ENCODE measurements at places on chromosomes 2 and 18. TPM values are rescaled to one million over a fixed set of nuclear protein-coding genes. Genes with fewer than 3 reads are reported as not detected.

Gene CFAP65
- total RNA-seq, result 0.05 TPM

- no peak overlapping the region for H3K27ac ChIP-seq
- H3K36me3 ChIP-seq, result no peaks in the 10 kb centered on the region
- DNase-seq, result no peak
- H3K27me3 ChIP-seq, result no peaks in the 10 kb centered on the region
- H3K4me3 ChIP-seq, result no peak overlapping the region
These were observed 50.8 kb upstream of the CWC22 start for GRCh38 chr2:180057706-180058412.

Gene TEKT4
- total RNA-seq, result not detected

DNA sequence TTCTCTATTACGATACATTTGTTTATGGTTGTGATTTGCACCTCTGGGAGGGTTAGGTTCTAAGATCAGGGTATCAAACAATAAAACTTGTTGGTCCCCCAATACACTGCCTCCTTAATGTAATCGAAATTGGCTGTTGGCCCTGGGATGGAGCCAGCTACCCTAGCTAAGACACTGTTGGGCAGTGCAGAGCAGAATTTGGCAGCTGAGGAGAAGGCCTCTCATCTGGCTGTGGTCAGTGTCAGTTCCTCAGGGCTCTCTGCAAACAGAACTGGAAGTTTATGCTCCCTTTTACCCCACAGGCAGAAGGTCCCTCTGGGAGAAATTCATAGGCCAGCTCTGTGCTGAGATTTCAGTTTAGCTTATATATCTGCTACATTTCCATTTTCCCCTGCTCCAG lies 8.6 kb upstream of the HAAO start:
- H3K4me3 ChIP-seq, result no peak overlapping the region
- no peaks in the 10 kb centered on the region for H3K27me3 ChIP-seq
- DNase-seq, result no peak
- no peak overlapping the region for H3K27ac ChIP-seq
- H3K36me3 ChIP-seq, result no peaks in the 10 kb centered on the region

DNA sequence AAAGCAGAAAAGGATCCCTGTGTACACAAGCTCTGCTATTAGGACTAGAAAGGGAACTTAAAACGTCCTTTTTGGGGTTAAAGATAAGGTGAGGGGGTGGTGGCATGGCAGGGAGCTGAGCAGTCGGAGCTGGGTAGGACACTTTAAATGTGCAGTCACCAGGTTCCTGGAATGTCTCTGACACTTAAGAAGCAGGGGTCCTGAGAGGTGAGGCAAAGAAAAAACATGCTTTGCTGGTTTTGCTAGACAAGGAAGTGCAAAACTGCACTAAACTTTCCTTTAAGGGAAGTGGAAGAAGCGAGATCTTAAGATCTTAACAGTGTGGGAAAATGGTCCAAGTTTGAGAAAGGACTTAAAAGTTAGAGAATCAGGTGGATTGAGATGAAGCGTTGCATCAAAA lies 99.5 kb upstream of the MAP3K20 start:
- H3K27ac ChIP-seq, result no peak overlapping the region
- no peaks in the 10 kb centered on the region for H3K27me3 ChIP-seq
- DNase-seq, result no peak
- no peak overlapping the region for H3K4me3 ChIP-seq

Gene INHA
- total RNA-seq, result not detected

GRCh38 chr2:182728014-182728413 lies 12.0 kb downstream of the DNAJC10 start:
- no peaks in the 10 kb centered on the region for H3K36me3 ChIP-seq
- DNase-seq, result no peak
- H3K27ac ChIP-seq, result no peak overlapping the region
- H3K4me1 ChIP-seq, result no peaks in the 10 kb centered on the region

Gene MTX2
- total RNA-seq, result 34.9 TPM

Gene XDH
- total RNA-seq, result 18.4 TPM

- no peaks in the 10 kb centered on the region for H3K36me3 ChIP-seq
- DNase-seq, result no peak
- no peak overlapping the region for H3K4me3 ChIP-seq
- H3K27ac ChIP-seq, result no peak overlapping the region
- H3K27me3 ChIP-seq, result no peaks in the 10 kb centered on the region
- H3K4me1 ChIP-seq, result peaks cover 5% of the 10 kb centered on the region
These were observed 87.9 kb upstream of the ATG16L1 start for GRCh38 chr2:233163486-233164103.

Gene GULP1
- total RNA-seq, result 11.8 TPM

Gene ADAM23
- 0.93 TPM for total RNA-seq

Gene KLHL41
- total RNA-seq, result 0.37 TPM

DNA sequence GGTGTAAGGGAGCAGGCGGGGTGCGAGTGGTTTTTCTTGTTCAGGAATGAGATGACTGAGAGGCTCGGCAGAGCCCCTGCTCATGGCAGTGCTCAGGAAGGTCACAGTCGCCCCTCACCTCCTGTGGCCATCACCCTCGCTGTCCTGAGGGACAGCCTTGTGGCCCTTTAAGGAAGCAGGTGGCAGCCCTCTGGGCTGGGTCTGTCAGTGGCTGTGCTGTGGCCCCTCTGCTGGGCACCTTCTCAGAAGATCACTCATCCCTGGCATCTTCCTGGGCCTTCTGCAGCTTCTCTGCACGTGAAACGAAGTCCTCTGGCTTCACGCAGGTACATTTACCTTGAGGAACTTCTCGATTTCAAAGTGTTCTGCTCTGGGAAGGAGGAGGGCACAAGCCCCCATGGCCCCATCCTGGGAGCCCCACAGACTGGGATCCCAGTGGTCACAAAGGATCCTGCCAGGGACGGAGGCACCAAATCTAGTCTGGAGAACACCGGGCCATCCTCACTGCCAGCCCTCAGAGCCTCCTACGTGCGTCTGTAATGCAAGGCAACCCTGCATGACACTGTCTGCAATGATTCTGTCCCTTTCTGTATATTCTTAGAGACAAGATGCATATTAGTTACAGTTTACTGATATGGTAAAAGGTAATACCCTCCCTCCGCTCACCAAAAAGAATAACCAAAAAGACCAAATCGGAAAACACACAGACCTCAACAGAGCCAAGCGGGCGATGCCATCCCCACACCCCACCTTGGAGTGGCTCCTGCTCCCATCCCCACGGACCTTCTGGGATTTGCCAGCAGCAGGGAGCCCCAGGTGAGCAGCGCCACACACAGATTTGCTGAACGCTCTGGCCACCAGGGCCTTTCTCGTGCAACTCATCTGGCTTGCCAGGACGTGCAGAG lies 25.9 kb upstream of the FAHD2A start:
- no peaks in the 10 kb centered on the region for H3K36me3 ChIP-seq
- H3K27ac ChIP-seq, result no peak overlapping the region
- H3K27me3 ChIP-seq, result no peaks in the 10 kb centered on the region
- no peak overlapping the region for H3K4me3 ChIP-seq

Gene RFX8
- not detected for total RNA-seq

- no peak for DNase-seq
- no peaks in the 10 kb centered on the region for H3K36me3 ChIP-seq
- H3K4me3 ChIP-seq, result no peak overlapping the region
These were observed 236.8 kb downstream of the DYSF start for GRCh38 chr2:71689968-71690834.

- no peak for DNase-seq
- H3K36me3 ChIP-seq, result no peaks in the 10 kb centered on the region
- no peaks in the 10 kb centered on the region for H3K4me1 ChIP-seq
- H3K27me3 ChIP-seq, result no peaks in the 10 kb centered on the region
- no peak overlapping the region for H3K27ac ChIP-seq
These were observed 119.2 kb downstream of the PAX3 start for GRCh38 chr2:222179592-222179991.

Gene POTEJ
- total RNA-seq, result not detected

Gene DNAH7
- total RNA-seq, result 0.91 TPM

GRCh38 chr2:44529448-44529847 lies 167.7 kb downstream of the CAMKMT start:
- DNase-seq, result no peak
- H3K27ac ChIP-seq, result no peak overlapping the region
- H3K27me3 ChIP-seq, result no peaks in the 10 kb centered on the region
- H3K4me3 ChIP-seq, result no peak overlapping the region
- no peaks in the 10 kb centered on the region for H3K36me3 ChIP-seq

- no peaks in the 10 kb centered on the region for H3K36me3 ChIP-seq
- no peak for DNase-seq
These were observed 902.8 kb downstream of the DSC3 start for GRCh38 chr18:30139631-30140287.

- H3K36me3 ChIP-seq, result no peaks in the 10 kb centered on the region
- H3K4me3 ChIP-seq, result peak within 1 kb of the TSS; percentile 31
- no peak within 1 kb of the TSS for H3K27ac ChIP-seq
- peak; percentile 81 for DNase-seq
- peaks cover 12% of the 10 kb centered on the region for H3K4me1 ChIP-seq
These were observed at the start of gene POU3F3 for GRCh38 chr2:104853534-104854497. Gene POU3F3, plus strand, starts transcription at chr2:104854115. Its CDS starts 1,396 bp downstream, at chr2:104855511.

Measured in colonic mucosa (tissue), 4 donors.